ENCODE measurements at places on chromosomes 7 and 10. TPM values are rescaled to one million over a fixed set of nuclear protein-coding genes. Genes with fewer than 3 reads are reported as not detected.

Gene EMX2
- total RNA-seq: 0.19 TPM

Gene RPS24
- 694 TPM for total RNA-seq

DNA sequence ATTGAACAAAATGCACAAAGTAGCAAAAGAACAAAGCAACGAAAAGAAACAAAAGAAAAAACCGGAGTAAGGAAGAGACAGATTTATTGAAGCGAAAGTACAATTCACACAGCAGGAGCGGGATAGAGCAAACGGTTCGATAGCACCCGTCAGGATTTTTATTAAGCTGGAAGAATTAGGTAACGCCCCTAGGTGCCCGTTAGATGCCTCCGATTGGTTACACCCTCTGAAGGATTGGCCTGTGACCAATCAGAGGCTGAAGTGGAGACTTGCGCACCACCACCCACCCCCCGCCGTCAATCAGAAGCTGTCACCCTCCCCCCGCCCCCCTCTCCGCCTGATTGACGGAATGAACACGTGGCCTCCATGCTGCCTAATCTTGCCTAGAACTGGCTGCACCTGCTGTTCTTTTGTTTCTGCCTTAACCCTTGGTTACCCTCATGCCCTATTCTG is 16.8 kb downstream of the OCM2 start:
- DNase-seq: no peak

GRCh38 chr10:69327463-69328379 is 49.4 kb downstream of the HK1 start:
- peak; percentile 93 for DNase-seq

Gene DOCK1
- 31.2 TPM for total RNA-seq

- DNase-seq: no peak
Measured at GRCh38 chr10:104080762-104081161, 4.9 kb downstream of the COL17A1 start.

DNA sequence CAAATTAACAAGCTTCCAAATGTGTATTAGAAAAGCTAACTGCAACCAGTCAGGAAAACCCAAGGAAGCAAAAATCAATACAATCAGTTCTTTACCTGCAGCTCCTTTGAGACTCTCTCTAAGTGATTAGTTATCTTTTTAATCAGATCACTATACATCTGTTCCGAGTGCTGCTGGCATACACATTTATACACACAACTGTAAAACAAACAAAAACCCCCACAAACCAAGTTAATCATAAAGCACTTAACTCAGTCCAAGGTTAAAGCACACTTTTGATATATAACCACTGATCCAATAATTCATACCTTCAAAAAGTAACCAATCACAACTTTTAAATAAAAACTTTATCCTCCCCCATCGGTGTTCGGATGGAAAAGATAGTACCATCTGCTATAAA is 25.6 kb downstream of the CACUL1 start:
- no peak for DNase-seq

DNA sequence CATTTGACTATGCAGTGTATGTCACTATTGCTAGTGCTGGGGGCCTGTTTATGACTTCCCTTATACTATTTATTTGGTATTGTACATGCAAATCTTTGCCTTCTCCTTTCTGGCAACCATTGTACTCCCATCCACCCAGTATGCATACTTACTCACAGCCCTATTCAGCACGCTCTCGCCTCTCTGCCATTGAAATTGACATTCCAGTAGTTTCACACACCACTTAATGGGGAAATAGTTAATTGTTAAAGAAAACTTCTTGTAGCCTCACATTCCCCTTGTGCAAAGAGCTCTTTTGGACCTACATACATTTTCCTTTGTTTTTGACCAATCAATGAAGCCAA is 9.9 kb downstream of the CLDN12 start:
- DNase-seq: no peak

- DNase-seq: no peak
Measured at GRCh38 chr10:70292004-70292403, 8.2 kb upstream of the NPFFR1 start.

DNA sequence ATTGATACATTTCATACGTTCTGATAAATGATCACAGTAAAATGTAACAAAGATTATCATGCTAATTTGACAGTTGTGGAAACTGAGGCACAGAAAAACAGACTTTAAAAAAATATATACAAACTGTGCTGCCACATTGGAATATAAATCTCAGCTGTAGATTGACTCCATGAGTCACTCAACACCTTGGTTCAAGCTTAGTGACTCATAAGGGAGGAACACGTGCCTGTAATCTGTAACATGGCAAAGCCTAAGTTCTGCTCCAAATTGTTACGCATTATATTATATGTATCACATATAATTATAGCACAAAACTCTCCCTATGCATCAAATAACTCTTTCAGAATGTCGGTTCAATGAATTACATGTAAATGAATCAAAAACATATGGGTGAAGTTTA is 1047.5 kb downstream of the GATA3 start:
- DNase-seq: no peak

Gene LRRD1
- total RNA-seq: 0.43 TPM

Gene SORCS1
- total RNA-seq: 0.43 TPM

DNA sequence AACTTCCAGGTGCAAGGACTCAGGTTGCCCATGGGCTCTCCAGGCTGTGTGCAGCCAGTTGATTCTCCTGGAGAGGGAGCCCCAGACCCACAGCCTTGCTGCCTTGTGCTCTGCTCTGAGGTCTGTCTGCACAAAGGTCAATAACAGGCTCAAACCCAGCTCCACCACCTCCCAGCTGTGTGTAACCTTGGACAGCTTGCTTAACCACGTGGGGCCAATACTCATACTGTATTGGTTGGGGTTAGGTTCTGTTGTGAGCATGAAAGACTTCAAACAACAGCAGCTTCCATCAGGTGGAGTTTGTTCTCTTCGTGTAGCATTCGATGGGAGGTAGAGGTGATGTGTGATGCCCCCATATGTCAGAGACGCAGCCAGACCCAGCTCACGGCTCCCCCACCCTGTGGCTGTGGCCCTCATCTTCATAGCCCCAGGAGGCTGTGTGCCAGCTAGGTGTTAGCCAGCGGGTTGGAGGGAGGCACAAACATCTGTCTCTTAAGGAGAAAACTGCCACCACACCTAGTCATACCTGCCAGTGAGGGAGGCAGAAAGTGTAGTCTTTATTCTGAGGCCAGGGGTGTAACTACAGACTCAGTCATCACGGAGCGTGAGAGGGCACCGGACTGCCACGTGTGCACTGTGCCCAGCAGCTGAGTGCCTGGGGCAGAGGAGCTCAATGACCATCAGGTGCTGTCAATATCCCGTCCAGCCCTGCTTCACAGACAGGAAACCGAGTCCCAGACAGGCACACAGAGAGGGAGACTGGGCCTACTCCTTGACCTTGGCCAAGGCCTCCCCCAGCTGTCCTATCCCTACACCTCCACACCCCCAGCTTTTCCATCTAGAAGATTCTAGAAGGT is 8.1 kb upstream of the POLD2 start:
- no peak for DNase-seq

DNA sequence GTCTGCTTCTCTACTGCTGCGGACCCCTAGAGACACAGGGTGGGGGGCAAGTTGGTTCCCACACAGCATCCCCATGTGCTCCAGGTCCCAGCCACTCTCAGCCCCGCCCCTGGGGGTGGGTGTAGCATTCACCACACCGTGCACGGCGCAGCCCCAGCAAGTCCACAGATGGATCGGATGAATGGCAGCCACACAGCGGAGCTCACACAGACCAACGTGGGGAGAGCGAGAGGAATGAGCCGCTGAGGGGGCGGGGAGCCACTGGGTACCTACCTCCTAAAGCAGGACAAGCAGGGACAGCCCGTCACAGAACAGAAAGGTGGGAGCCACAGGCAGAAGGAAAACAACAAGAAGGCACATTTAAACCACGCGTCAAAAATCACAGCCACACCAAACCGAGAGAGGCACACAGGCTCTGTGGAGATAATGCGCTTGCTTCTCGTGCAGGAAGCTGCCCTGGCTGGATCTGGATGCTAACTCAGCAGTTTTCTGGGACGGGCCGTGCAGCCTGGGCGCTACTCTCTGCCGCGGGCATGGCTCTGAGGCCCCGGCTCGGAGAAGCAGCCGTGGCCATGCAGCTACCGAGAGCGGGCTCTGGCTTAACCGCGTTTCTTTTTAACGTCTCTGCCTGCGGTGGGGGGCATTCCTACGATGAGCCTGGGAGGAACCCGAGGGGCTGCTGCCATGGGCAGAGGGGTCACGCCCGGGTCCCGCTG is 102.5 kb downstream of the CYTH3 start:
- DNase-seq: peak; percentile 69
